Lower leg skin (tissue), 4 donors: ENCODE measurements at places on chromosomes 3 and 15. TPM values are rescaled to one million over a fixed set of nuclear protein-coding genes. Genes with fewer than 3 reads are reported as not detected.

GRCh38 chr15:58526647-58527192 lies 94.9 kb downstream of the LIPC start:
- peak; percentile 67 for DNase-seq

DNA sequence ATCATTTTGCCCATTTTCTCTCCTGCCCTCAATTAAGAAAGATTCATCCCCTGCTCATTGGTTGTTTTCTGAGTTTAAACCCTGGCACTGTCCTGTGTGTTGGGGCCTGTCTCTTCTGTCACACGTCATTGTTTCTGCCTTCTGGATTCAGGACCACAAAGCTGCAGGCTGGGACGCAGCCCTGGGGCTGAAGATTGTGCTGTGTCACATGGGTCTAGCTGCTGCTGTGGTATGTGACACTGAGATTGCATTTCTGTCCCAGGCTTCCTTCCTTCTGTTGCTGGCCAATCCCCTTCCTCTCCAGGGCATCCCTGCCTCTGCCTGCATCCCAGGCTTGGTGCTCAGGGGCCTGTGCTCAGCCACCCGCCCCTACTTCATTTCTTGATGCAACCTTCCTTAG lies 28.9 kb downstream of the INSYN1 start:
- no peak for DNase-seq

DNA sequence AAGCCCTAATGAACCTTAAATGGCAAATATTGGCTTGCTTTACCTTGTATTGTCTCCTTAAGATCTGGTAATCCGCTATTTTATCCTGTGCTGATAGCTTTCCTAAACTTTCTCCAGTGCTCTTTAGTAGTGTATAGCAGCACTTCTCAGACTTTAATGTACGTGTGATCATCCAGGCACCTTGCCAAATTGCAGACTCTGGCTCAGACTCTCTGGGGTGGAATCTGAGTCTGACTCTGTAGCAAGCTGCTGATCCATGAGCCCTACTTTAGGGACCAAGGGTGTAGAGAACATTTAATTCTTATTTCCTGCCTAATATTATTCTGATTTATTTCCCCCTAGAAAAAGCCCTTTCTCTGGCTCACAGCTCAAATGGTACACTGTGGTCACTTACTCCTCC lies 518.8 kb upstream of the ZNF385D start:
- no peak for DNase-seq

- DNase-seq = no peak
Observed at GRCh38 chr3:40511031-40511718, 5.3 kb downstream of the ZNF620 start.

GRCh38 chr3:26099692-26100091 lies 309.8 kb downstream of the OXSM start:
- no peak for DNase-seq

DNA sequence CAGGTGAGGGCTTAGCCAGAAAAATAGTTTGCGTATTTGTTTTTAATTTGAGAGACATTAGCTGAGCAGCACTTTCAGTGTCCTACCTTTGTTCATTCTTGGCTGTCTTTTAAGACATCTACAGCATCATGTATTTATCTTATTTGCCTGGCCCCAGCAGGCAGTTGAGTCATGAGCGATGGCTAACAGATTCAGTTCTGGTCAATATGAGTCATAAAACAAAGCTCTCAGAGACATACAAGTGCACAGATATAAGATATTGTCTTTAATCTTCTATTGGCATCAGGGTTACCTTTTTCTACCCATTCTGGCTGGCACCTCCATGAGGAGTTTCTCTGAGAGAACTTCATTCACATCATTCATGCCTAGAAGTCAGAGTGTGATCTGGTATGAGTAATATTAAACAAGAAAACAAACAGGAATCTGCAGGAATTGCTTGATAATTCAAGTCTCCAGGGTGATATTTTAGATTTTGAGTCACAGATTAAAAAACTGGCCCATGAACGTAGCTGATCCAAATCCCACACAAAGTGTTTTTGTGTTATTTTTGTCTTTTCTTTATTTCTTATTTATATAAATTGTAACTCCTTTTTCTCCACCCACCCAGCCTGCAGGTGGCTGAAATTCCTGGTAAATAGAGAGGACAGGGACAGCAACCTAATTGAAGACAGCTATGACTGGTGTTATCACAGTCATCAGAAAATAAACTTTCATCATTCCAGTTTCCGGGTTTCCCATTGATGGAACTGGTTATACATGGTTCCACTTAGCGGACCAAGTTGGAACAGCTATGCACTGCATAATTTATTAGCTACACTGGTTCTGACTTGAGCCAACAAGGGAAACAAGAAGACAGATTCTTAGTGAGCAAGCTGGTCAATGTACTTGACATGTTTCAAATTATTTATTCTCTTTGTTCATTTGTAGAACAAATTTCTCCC lies 47.3 kb downstream of the PLSCR2 start:
- no peak for DNase-seq

DNA sequence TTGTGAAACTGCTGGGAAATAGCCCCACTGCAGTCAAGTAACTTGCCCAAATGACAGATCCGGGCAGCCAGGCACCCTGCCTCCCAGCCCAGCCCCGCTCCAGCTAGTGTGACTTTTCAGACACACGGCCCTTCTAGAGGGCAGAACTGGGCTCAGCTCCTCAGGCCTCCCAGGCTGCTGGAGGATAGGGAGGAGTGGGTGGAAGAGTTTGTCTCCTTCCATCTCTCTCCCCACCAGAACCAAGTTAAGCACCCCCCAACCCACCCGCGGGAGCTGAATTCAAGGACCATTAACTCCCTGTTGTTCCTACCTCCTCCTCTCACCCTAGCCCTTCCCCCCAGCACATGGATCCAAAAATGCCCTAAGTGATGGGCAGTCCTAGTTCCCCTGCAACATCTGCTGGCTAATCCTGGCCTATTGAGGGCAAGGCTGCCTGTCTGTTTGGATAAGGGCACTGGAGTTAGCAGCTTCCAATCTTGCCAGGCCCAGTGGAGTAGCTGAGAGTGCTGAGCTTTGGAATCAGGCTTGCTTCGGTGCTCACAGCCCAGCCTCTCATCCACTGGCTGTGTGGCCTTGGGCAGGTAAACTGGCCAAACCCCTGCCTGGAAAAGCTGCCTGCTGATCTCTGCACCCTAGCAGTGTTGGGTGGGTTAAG lies 3.1 kb downstream of the CCDC33 start:
- no peak for DNase-seq

DNA sequence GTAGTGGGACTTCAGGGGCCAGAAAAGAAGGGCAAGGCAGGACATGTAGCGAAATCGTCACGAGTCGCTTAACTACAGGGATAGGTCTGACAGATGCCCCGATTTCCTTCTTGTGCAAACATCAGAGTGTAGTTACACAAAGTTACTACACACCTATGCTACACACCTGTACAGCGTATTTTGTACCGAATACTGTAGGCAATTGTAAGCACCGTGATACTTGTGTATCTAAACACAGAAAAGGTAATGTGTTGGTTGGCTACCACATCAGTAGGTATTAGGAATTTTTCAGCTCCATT lies 515 bp upstream of the MTHFS start:
- DNase-seq = no peak

Gene PLSCR4
- 22.7 TPM for total RNA-seq
